ENCODE measurements at places on chromosomes 3 and 15.

DNA sequence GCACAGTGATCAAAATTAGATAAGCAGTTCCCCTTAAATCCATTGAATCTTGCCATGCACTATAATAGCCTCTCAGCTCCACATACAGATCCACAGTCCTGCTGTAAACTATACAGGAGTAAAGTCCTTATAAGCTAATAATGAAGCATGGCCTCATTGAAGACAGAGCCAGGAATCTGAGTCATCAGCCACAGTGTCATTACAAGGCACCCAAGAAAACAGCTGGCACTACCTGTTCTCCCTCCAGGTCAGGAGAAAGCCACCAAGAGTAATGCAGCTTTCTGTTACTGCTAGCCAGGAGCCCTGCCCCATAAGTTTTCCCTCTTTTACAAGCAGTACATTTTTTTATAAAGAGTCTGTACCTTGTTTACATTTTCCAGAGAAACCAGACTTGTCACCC, 27.3 kb downstream of the WDR49 start:
- no peak for DNase-seq

DNA sequence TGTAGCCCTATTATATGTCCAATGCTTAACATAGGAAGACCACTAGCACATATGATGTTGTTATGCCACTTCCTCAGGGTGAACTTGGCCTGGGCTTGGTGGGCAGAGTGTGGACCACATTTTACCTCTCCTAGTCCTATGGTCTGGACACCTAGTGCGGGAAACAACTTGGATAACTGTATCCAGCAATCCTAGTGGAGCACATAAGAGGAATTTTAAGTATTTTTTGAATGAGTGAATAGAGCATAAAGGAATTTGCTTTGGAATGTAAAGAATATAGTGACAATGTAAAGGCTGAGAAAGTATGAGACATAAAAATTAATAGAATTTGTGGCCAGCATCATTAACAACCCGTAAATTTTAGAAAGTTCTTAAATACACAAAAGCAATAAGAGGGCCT, 528.9 kb downstream of the IGSF11 start:
- DNase-seq = no peak

- DNase-seq = peak; percentile 20
Measured at GRCh38 chr15:80561500-80561899, 133.6 kb upstream of the ABHD17C start.

DNA sequence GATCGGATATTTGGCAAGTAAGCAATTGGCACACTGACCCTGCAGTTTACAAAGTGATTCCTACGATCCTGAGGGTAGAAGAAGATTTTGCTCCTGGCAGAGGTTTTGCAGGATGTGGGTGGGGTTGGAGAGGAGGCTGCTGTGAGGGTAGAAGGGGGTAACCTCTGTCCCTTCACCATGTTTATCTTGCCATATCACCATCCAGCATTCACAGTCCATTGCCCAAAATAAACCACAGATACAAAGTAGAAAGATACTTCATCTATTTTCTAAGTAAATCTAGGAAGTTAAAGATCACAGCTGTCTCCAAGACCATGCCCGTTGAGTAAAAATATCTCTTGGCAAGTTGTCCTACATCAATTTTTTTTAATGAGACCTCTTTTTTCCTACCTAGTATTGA, 51.6 kb downstream of the LIPC start:
- no peak for DNase-seq

DNA sequence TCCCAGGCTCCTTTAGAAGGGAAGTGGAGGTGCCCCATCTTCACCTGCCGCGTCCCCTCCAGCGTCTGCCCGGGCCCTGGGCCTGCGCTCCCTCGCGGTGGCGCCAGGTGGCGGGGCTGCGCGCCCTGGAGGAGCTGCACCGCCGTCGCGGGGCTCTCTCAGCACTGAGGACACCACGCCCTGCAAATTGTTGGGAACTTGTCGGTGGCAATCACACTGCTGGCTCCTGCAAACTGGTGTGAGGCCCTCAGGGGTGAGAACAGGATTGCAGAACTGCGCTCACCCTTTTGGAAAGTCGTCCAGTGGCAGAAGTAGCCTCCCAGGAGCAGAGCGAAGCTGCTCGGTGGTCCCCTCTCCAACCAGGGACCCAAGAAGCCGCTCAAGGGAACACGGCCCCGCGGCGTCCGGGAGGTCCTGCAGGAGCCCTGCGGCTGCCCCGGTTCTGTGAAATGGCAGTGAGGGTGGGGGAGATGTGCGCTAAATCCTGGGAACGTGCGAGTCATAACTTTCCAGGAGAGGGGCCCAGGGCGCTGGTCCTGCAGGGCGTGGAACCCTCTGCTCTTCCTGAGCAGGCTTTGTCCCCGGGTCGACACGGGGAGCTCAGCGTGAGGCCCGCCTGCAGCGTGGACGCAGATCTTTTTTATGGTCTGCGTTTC, 995 bp upstream of the LRRK1 start:
- peak; percentile 77 for DNase-seq

- no peak for DNase-seq
Measured at GRCh38 chr15:91027677-91028076, 5.3 kb upstream of the VPS33B start.

DNA sequence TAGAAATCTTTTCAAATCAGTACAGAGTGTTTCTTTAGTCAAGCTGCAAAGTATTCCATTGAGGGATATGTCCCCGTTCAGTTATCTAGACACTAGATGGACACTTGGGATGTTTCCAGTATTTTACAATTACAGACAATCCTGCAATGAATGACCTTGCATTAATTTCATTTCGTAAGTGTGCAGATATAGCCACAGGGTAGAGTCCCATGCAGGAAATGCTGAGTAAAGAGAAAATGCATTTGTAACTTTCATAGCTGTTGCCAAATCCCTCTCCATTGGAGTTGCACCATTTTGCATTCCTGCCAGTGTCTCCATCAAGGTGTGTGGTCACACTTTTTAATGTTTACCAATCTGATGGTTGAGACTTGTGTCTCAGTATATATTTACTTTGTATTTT, 92.5 kb downstream of the LIPC start:
- DNase-seq = peak; percentile 47

DNA sequence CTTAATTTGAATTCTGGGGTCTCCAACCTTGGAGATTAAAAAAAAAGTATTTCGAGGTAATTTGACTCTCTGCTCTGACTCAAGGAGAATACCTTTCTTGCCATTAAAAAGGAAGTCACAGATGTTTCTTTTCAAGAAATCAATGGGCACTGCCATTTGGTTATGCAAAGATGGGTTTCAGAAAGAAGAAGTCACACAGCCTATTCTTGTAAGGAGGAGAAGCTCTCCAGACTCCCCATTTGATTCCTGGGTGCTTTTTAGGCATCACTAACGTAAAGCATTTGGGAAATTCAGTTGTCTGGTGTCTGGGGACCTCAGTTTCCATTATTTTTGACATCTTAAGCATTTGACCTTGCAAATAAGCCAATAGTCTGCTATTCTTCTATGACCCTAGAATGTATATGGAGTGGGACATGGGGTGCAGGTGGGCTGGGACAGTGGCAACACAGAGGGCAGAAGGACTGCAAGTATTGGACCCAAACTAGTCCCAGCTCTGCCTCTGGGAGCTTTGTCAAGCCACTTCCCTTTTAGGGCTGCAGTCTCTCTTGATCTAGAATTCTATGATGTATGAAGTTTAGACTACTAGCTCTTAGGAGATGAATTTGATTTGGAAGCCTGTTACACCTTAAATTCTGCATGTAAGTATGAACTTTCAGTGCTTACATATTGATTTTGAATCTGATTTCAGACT, 27.8 kb downstream of the IL5RA start:
- no peak for DNase-seq

DNA sequence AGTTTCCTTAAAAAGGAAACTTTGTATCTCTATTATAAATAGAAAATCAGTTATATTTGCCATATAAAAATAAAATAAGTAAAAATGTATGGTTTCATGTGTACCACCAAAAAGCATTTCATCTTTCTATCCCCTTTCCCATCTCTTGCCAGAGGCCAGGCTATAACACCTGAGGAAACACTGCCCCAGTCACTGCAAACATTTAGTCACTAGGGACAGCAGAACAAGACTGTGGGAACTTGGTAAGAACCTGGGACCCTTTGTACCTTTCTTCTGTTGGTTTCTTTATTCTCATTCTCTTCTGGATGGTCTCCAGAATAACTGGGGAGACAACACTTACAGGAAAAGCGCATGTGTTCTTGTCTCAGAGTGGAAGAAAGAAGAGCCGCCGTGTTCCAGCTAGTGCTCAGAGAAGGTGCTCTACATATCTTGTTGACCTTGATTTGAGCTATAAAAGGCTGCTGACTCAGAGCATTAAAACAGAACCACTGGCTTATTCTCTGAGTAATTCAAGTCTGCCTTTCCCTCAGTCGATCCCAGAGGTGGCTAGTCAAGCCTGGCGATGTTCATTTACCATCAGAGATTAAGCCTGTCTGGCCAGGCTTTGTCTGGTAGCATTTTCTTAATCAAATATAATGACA, 361.6 kb downstream of the RBMS3 start:
- DNase-seq = peak; percentile 62

- DNase-seq = no peak
Measured at GRCh38 chr3:40997711-40998519, 201.4 kb upstream of the CTNNB1 start.

GRCh38 chr3:173199568-173199967, 58.5 kb upstream of the SPATA16 start:
- DNase-seq = no peak

GRCh38 chr15:96495386-96495785, 164.9 kb downstream of the NR2F2 start:
- DNase-seq = no peak

- no peak for DNase-seq
Measured at GRCh38 chr3:18635215-18635614, 210.1 kb upstream of the SATB1 start.

DNA sequence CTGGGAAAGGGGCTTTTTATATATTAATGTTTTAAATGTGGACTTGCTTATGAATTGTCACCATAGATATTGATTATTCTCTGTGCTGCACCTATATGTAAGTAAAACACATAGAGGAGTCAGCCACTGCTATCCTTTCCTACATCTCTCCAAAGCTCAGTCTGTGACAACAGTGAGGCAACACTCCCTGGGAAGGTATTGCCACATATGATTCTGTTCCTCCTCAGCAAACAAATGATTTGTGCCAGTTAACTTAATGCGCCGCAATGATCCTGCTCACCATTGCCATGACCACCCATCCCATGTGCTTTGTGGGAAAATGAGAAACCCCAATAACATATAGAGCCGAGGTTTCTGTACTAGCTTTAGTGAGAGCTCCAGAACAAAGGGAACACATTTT, 75.1 kb upstream of the FBN1 start:
- DNase-seq = peak; percentile 42

GRCh38 chr3:64546856-64547255, 140.9 kb downstream of the ADAMTS9 start:
- no peak for DNase-seq

GRCh38 chr15:88701561-88702095, 62.8 kb downstream of the ISG20 start:
- peak; percentile 11 for DNase-seq

- DNase-seq = peak; percentile 19
Measured at GRCh38 chr3:59812237-59813147, 762.7 kb upstream of the CFAP20DC start.

- DNase-seq = no peak
Measured at GRCh38 chr3:55598224-55598623, 111.1 kb upstream of the WNT5A start.

- no peak for DNase-seq
Measured at GRCh38 chr3:71300951-71301393, 282.6 kb downstream of the FOXP1 start.

GRCh38 chr3:187667526-187667925, 2.7 kb downstream of the SST start:
- no peak for DNase-seq

- DNase-seq = peak; percentile 52
Measured at GRCh38 chr3:53045518-53046170, at the start of gene SFMBT1. TSS of gene SFMBT1 (minus strand) at chr3:53046073. CDS start at chr3:52969128, 76,945 bp downstream.

GRCh38 chr15:33402600-33402999, 91.8 kb downstream of the RYR3 start:
- no peak for DNase-seq

DNA sequence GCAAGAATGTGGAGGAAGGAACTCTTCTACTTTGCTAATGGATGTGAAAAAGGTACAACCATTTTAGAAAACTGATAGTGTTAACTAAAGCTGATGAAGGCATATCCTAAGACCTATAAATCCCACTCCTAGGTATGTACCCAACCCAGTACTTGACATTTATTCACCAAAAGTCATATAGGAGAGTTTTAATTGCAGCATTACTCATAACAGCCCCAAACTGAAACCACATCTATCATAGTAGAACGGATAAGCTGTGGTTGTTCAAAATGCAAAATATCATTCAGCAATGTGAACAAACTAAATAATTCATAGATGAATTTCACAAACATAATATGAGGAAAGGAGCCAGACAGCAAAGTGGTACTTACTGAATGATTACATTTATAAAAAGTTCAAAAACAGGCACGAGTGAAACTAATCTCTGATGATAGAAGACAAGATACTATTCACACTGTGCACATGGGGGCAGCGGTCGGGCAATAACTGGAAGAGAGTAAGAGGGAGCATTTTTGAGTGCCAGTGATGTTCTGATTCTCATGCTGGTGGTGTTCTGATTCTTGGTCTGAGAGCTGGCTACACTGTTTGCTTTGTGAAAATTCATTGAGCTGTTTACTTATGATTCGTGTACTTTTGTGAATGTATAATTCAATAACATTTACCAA, 34.3 kb downstream of the GOLIM4 start:
- no peak for DNase-seq

GRCh38 chr3:41190509-41191284, 8.6 kb upstream of the CTNNB1 start:
- no peak for DNase-seq

- DNase-seq = no peak
Measured at GRCh38 chr3:147407498-147408187, 1.3 kb upstream of the ZIC4 start.

DNA sequence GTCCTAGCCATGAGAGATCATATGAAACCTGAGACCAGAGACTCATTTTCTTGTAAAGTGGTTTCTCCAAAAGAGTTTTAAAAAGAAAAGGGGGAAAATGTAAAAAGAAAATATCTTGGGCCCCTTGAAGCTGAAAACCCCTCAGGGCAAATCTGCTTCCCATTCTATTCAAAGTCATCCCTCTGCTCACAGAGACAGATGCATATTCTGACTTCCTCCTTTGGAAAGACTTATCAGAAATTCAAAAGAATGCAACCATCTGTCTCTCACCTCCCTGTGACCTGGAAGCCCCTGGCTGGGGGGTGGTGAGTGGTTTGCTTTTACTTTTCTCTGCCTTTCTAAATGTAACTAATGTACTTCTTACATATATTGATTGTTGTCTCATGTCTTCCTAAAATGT, 1154.8 kb downstream of the NSUN3 start:
- DNase-seq = no peak
